ENCODE measurements at places on chromosomes 6 and 20.

DNA sequence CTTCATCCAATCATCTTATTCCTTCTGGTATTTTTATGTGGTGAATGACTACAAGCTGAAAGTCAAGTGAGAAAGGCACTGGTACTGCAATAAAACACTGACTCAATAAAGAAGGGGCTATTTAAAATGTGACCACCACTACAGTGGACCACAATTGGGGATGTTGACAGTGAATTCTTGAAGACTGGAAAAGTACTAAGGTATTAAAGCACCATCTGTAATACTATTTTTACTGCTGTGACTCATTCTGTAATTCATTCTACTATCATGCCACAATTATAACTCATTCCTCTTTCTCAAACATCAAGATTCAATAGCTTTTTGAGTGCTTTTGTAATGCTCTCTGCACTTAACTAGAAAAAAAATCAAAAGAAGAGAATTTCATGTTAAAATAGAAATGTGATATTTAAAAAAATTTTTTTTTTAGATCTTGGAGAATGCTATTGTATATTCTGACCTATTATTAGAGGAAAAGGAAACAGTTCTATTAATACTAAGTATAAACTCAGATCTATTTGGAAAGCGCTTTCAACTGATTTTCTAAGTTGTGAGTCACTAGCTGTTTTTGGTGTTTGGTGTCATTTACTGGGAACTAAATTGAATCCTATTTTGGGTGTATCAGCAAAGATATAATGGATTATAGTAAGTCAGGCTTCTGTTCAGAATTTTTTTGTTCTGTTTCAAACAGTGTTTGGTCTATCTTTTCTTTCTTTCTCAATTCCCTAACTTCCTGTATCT, 104.7 kb upstream of the TMEM170B start:
- DNase-seq: no peak

DNA sequence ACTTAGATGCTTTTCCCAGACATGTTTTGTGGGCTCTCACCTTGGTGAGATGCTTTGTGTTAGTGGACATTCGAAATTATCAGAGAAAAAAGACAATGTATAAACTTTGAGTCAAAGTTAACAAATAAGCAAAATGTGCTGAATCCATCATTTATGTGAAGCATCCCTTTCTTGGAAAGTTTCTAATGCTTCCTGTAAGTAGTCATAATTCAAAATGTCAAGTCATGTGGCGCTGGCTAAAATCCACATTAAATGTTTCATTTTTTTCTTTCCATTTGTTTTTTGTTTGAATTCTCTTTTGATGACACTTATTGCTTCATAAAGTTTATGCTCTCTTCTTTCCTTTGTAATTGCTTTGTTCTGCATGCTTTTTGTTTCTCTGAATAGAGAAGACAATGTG, 107.2 kb upstream of the CENPW start:
- DNase-seq: no peak

GRCh38 chr20:36199345-36200257, 36.7 kb upstream of the AAR2 start:
- peak; percentile 87 for DNase-seq

DNA sequence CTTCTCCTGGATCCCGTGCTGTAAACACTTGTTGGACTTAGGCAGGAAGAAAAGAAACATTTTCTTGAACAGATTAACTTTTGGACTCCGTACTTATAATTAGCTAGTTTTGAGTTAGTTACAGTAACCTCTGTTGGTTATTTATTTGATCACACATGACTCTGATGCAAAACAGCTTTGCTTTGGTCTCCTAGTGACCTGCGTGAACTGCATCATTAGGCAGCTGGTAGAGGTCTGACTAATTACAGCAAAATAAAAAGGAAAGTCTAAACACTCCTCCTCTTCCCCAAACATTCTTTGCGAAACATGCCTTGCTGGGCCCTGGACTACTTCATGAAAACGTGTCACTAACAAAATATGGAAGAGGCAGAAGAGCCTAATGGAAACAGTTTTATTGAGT, 61.1 kb upstream of the ZFP64 start:
- no peak for DNase-seq

DNA sequence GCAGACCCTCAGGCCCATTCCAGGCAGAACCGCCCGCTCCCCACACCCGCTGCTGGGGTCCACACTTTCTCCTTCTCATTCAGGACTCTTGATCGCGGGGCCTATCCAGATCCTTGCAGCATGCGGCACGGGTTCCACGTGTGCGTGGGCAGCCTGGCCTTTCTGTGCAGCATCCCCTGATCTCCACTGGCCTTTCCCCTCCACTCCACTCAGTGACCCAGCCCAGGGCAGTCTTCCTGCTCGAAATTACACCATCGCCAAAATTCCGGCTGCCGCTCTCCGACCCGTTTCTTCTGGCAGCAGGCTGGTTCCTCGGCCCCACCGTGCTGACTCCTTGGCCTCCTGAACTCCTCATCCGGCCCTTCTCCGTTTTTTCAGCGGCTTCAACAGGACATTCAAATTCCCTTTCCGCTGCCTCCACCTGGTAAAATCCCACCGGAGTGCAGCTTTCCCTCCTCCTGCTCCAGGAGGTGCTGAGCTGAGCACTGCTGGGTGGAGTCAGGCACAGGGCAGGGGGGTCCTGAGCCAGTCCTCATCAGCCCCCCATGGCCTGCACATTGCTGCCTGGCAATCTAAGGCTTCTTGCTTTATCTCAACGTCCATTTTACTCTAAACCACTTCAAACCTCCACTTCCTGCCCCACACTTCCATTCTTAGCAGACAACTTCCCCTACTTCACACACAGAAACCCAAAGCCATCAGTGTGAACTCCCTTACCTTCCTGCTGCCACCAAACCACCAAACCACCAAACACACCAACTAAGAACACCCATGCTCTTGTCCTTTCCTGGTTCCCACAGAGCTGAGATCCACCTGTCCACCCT, 9.0 kb downstream of the SFT2D1 start:
- DNase-seq: no peak

DNA sequence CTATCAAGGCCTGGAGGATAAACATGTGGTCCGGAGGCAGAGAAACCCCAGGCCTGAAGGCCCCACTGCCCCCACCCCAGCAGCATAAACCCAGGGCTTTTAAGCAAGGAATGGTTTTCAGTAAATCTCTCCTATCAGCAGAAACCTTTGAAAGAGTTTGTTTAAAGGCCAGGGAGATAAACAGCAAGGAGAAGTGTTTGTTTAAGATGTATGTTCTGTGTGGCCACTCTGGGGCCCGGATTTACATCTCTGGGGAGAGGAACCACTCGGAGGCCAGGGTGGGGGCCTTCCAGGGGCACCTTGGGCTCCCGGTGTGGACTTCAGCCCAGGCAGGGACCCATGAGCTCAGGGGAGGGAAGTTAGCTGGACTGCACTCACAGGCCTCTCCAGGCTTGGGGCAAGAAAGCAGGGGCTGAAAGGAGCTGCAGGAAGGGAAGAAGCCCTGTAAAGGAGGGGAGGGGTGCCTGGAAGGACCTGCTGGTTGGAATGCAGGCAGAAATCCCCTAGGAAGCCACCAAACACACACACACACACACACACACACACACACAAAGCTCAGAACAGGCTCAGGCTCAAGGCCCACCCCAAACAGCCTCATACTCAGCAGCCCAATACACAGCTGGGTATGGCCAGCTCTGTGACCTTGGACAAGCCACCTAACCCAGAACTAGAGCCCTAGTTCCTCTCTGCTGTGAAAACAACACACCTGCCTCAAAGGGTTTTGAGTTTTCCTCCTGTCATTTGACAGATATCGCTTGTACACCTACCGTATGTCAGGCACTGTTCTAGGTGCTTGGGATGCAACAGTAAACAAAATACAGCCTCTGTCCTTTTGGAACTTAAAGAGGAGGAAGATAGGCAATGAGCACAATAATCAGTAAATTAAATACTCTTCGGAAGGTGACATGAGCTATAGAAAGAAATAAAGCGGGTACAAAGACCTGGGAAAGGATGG, 26.2 kb upstream of the FOXP4 start:
- no peak for DNase-seq

DNA sequence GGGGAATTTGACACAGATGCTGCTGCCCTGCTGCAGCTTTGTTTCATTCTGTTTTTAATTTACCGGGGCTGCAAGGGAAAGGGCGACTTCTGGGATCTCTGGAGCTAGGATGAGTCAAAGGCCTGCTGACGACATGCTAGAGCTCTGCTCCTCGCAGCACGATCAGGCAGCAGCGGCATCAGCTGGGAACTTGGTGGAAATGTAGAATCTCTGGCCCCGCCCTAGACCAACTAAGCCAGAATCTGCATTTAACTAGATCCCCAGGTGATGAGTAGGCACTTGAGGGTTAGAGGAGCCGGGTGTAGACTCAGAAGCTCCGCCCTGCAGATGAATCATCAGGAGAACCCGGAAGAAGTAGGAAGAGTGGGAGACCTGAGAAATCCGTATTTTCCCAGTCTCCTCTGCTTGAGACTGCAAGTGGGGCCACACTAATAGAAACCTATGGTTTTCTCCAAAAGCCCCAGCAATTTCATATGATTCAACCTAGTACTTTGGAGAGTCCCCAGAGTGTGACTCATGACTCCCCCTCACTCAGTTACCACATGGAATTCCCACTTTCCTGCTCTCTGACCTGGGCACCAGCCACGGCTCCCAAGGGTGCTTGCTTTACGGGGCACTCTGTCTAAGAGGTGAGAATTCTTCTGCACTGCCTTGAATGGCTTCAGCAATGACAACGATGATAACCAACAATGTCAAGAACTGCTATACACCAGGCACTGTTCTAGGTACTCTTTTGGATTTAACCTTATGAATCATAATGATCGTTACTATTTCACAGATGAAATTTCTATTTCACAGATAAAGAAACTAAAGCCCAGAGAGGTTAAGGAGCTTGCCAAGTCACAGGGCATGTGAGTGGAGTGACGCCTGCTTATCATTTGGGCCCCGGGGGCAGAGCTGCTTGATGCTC, 18.1 kb downstream of the TUBB2B start:
- DNase-seq: peak; percentile 77

DNA sequence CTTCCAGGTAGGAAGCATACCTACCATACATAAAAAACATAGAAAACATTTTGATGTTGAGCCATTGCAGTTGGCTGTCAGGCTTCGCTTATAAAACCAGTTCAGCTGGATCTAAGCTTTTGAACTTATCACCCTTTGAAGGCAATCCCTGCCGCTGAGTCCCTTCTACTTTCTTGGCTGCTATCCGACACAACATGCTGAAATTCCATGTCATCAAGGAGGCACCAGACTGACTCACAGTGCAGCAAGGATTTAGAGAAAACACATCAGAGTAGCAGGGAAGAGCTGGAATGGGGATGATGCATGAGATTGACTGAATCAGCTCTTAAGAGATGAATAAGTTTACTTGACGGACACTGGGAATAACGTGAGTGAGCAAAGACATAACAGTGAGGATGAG, 135.0 kb upstream of the MAN1A1 start:
- no peak for DNase-seq

DNA sequence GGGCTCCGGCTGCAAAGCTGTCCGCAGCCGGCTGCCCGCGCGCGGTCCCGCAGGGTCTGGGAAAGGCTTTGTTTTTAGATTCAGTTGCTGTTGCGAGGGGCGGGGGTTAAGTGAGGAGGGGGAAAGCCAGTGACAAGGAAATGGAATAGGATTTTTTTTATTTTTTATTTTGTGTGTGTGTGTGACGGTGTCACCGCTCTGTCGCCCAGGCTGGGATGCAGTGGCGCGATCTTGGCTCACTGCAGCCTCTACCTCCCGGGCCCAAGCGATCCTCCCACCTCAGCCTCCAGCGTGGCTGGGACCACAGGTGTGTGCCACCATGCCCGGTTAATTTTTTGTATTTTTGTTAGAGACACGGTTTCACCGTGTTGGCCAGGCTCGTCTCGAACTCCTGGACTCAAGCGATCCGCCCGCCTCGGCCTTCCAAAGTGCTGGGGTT, 615 bp upstream of the UBE2J1 start:
- no peak for DNase-seq

GRCh38 chr6:120771019-120771418, 563.3 kb downstream of the TBC1D32 start:
- DNase-seq: no peak

GRCh38 chr6:157264701-157265100, 58.6 kb downstream of the TMEM242 start:
- no peak for DNase-seq

GRCh38 chr6:149305372-149305771, 12.1 kb upstream of the TAB2 start:
- no peak for DNase-seq

DNA sequence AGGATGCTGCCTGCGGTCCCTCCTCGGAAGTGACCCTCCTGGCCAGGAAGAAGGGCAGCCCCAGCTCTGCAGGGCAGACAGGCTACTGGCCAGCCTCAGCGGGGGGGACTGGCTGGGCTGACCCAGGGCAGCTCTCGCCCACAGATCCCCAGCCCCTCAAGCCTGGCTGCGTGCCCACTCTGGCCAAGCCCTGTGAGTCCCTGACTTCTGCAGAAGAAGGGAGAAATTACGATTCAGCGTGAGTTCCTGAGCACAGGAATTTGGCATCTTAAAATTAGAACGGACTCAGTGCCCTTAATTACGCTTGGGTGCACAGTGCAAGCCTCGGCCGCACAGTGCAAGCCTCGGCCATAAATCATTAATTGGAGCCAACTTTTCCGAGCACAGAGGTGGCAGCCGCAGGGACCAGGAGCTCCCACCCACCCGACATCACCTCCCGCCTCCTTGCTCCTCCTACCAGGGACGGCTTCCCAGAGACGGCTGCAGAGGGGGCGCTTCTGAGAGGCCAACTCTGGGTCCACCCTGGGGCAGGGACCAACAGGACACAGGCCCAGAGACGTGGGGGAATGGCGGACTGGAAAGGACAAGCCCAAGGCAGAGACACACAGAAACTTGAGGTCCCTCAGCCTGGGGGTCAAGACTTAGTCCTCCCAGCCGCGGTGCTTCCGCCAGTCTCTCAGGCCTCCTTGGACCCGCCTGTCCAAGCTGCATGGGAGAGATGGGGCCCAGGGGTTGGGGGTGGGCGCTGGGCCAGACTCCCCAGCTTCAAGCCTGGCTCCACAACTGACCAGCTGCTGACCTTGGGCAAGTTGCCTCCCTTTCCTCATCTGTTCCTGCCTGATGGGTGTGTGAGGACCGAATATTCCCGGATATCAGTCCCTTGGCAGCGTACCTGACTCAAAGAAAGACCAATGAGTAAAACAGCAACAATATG, 165.4 kb downstream of the TAF4 start:
- no peak for DNase-seq

GRCh38 chr6:35698858-35699257, 10.1 kb upstream of the FKBP5 start:
- DNase-seq: no peak

- DNase-seq: no peak
Measured at GRCh38 chr20:7410150-7410549, 530.1 kb downstream of the HAO1 start.

- peak; percentile 78 for DNase-seq
Measured at GRCh38 chr6:137389150-137389704, 105.0 kb downstream of the OLIG3 start.
